ENCODE measurements at places on chromosomes 5 and 9.

DNA sequence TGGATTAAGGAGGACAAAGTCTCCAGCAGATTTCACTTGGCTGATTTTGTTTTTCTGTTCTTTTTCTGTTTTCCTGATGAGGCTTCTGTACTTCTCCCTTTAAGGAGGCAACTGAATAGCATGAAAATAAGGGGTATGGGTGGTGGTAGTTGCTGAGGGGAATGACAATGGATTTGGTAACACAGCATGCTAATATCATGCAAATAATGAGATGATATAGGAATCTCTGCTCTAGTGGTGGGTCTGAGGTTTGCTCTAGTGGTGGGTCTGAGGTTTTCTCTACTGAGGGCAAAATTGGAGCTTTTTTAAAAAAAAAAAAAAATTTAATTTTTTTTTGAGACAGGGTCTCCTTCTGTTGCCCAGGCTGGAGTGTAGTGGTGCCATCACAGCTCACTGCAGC is 139.7 kb downstream of the C9orf152 start:
- no peak for DNase-seq

GRCh38 chr5:74801941-74802340 is 34.9 kb downstream of the NSA2 start:
- no peak for DNase-seq

DNA sequence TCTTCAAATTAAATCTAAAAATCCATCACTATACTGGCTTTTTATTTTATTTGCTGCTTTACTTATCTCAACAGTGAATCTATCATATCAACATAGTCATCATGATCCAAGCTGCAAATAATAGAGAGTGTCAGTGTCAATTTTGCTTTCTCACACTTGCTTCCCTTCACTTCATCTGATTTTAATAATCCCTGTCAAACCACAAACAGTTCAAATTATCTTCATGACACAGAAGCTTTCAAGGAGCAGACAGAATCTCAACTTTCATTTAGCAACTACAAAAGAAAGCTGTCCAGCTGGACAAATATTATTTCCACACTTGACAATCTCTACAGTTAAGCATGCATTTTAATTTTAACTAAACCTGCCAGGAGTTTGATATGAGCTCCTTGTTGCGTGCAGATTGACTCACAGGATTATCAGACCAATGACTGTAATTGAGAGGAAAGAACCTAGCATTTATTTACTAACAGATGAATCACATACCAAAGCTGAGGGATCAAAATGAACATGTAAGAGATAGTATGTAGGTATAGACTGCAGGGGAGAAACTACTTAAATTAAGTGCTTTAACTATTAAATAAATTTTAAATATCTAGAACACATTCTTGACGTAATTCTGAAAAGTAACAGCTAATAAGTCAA is 56.0 kb downstream of the KIAA0825 start:
- DNase-seq = no peak

- no peak for DNase-seq
Measured at GRCh38 chr5:83042507-83042906, 34.7 kb downstream of the TMEM167A start.

DNA sequence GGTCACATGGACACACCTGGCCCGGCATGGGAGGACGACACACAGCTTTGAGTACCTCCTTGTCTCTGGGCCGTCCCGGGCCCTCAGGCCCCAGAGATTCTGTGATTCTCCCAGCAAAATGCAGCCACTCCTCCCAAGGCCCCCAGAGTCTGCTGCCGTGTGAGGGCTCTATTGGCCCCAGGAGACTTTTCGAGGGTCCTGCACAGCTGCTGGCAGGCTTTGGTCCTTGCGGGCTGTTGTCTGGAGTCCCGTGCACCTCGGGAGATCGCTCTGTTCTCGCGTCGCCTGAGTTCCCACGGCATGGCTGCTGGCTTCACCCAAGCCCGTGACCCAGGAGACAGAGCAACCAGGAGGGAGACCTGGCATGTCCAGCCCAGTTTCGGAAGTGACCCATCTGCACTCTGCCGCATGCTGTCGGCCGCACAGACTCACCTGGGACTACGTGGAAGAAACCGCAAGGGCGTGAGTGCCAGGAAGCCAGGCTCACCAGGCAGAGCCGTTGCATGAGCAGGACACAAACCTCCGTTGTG is 46.8 kb upstream of the NKD2 start:
- DNase-seq = no peak

DNA sequence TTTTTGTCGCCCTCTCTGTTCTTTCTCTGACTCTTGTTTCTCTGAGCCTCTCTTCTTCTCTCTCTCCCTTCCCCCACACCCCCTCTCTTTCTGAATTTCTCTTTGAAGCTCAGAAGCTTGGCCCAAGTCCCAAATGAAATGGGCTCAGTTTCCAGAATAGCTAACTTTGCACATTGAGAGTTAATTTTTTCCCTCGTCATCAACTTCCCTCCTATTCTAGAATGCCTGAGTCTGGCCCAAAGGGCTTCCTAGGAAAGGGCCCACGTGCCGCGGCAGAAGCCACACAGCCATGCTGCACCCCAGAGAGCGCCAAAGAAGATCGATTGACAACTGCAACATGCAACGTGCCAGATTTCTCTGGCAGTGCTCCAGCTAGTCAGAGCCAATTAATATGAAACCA is 588.8 kb upstream of the KLF4 start:
- DNase-seq = no peak

DNA sequence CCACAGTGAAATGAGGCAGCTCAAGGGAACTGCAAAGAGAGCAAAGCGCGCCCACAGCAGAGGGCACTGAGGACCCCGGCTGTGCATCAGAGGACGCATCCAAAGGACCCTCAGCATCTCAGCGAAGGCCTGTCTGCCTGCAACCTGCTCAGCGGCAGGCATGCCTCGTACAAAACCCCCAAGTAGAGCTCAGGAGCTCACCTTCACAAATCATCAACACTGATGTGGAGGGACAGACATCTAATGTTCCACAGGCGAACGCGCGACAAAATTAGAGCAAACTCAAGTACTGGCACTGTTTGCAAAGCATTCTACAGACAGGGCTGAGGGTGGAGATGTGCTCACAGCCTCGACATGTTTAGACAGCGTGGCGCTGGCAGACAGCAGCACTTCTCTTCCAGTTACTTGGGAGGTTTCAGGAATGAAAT is 81.0 kb downstream of the DCP2 start:
- DNase-seq = no peak

- no peak for DNase-seq
Measured at GRCh38 chr5:159792180-159792579, 124.1 kb upstream of the ADRA1B start.

DNA sequence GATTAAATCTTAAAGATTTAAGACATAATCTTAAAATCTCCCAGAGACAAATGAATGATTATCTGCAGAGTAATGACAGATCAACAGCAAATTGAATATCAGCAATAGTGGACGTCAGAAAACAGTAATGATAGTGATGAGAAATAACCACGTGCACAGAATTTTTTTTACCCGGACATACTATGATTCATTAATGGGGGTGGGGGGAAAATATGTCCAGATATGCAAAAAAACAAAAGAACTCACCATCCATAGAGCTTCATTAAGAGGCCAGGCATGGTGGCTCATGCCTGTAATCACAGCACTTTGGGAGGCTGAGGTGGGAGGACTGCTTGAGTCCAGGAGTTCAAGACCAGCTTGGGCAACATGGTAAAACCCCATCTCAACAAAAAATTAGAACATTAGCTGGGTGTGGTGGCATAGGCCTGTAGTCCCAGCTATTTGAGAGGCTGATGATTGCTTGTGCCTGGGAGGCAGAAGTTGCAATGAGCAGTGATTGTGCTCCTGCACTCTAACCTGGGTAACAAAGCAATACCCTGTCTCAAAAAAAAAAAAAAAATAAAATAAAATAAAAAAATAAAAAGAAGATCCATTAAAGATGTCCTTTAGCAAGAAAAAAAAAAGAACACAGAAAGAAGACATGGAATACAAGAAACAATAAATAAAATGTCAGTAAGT is 30.9 kb upstream of the SHOC1 start:
- peak; percentile 58 for DNase-seq

- DNase-seq = no peak
Measured at GRCh38 chr5:19229179-19229835, 758.7 kb downstream of the CDH18 start.

- DNase-seq = no peak
Measured at GRCh38 chr9:118038713-118039112, 334.5 kb downstream of the TLR4 start.

- DNase-seq = peak; percentile 17
Measured at GRCh38 chr5:127441799-127442484, 75.5 kb upstream of the PRRC1 start.

- peak; percentile 78 for DNase-seq
Measured at GRCh38 chr5:53071738-53072137, 37.8 kb downstream of the MOCS2 start.

DNA sequence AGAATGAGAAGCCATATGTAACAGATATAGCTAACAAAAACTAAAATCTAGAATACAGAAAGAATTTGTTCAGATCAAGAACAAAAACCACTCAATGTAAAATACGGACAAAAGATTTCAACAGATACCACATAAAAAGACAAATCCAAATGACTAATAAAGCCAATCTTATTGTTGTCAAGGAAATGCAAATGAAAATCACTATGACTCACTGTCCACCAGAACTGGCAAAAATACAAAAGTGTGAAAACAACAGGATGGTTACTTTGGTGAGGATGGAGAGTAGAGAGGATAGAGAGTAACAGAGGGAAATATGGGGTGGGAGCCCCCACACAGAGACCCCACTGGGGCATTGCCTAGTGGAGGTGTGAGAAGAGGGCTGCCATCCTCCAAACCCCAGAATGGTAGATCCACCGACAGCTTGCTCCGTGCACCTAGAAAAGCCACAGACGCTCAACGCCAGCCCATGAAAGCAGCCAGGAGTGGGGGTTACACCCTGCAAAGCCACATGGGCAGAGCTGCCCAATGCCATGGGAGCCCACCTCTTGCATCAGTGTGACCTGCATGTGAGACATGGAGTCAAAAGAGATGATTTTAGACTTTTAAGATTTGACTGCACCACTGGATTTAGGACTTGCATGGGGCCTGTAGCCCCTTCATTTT is 15.2 kb upstream of the RHOBTB3 start:
- peak; percentile 80 for DNase-seq

DNA sequence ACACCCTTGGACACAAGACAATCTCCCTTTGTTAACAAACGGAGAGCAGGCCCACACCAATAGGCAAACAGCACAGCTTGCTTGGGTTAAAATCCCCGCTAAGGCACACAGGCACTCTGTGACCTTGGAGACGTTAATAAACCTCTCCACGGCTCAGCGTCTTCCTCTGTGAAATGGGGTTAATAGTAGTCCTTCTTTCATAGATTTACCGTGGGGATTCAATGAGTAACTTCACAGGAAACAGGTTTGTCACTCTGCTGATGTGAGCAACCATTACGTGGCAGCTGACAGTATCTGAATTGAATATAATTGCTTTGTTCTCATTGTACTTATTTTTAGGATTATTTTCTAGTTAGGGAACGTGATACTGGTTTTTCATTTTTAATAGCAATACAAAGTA is 65.2 kb upstream of the ADRA1B start:
- peak; percentile 25 for DNase-seq

GRCh38 chr5:469752-470483 is 26.9 kb downstream of the EXOC3 start:
- DNase-seq = no peak

GRCh38 chr5:148543727-148544126 is 110.6 kb downstream of the HTR4 start:
- DNase-seq = no peak

GRCh38 chr5:57429513-57430120 is 53.0 kb downstream of the ACTBL2 start:
- no peak for DNase-seq

GRCh38 chr9:110370315-110370714 is 32.7 kb upstream of the TXNDC8 start:
- peak; percentile 85 for DNase-seq

DNA sequence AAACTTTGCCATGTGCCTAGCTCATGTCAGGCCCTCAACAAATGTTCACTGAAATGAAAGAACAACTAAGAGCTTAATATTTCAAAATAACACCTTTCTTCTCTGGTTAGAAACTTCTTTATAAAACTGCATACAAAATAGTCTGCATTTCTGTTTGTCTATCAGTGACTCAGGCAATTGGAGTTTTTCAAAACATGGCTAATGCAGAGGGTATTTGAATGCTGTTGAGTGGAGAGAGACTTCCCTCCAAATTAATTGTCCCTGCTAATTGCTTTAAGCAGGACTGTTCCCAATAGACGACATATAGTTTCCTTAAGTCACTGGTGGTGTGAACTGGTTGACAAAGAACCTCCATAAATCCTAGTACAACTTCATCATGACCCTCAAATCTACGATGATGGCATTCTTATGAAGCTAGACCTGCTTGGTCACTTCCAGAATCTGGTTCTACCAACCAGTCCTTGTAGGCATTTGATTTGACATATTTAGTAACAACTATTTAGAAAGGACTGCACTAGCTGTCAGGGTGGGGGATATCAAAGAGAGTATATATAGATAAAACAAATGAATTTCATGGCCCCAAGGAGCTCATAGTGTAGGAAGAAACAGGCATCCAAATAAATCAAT is 84.5 kb downstream of the PRLR start:
- DNase-seq = peak; percentile 53

DNA sequence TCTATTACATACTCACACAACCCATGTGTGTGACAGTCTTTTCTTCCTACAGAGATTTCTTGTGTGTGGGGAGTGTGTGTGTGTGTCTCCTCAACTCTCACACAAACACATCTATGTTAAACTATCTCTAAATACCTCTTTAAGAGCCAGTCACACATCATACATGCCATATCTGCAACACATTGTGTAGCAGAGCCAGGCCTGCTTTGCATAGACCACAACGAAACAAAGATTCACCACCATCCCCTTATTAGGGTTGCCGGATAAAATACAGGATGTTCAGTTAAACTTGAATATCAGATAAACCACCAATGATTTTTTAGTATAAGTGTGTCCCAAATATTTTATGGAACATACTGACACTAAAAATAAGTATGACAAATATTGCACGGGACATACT is 2.3 kb downstream of the FAM170A start:
- no peak for DNase-seq

DNA sequence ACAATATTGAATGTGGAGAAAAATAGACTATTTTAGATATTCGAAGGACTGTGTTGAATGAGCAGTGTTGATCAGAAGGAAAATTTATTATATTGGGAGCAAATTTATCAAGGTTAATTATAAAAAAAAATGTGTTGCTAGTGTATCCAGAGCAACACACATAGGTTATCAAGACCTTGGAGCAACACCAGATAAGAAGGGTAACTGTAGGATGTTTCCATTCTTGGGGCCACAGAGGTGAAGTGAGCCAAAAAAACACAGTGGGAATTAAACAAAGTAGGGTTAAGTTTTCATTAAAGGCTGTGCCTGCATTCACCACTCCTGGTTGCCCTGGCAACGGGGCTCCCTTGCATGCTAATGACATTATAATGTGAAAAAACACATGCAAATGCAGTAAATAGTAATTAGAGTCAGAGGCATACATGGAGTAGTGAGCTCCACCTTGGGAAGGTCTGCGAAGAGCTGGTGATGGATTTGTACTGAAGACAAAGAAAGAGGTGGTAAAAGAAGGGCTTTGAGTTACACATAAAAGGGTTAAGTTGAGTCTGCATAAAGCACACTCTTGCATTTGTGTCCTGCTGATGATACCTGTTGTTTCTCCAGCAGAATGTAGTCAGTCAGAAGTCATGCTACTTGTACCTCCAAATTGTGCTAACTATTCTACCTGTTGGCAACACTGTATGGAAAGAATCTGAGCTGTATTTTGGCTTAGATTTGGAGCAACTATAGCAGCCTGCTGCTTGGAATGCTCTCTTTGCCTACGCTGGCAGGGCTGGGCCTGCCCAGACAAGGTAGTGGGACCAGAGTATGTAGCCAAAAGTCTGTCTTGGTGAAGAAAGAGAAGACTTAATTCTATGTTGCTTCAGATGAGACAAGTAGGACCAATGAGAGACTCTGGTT is 59.6 kb downstream of the ATG10 start:
- DNase-seq = no peak
